Activated CD8-positive, alpha-beta T cell treated with anti-CD3 and anti-CD28 coated beads for 36 hours (primary cell): ENCODE measurements at places on chromosomes 7 and 10. TPM values are rescaled to one million over a fixed set of nuclear protein-coding genes. Genes with fewer than 3 reads are reported as not detected.

DNAH11 gene
- total RNA-seq = 2.7 TPM

DDIT4 gene
- 1,071 TPM for total RNA-seq

- peaks cover 57% of the 10 kb centered on the region for H3K4me1 ChIP-seq
- no peaks in the 10 kb centered on the region for H3K36me3 ChIP-seq
- H3K4me3 ChIP-seq = no peak overlapping the region
- no peaks in the 10 kb centered on the region for H3K27me3 ChIP-seq
- peak; percentile 30 for DNase-seq
- H3K27ac ChIP-seq = no peak overlapping the region
Observed at GRCh38 chr7:26099236-26099635, 52.8 kb upstream of the NFE2L3 start.

- H3K36me3 ChIP-seq = no peaks in the 10 kb centered on the region
- H3K27me3 ChIP-seq = peaks cover 7% of the 10 kb centered on the region
- H3K27ac ChIP-seq = no peak overlapping the region
- no peak overlapping the region for H3K4me3 ChIP-seq
- H3K4me1 ChIP-seq = no peaks in the 10 kb centered on the region
Observed at GRCh38 chr10:117716889-117717288, 174.3 kb downstream of the EMX2 start.

DNA sequence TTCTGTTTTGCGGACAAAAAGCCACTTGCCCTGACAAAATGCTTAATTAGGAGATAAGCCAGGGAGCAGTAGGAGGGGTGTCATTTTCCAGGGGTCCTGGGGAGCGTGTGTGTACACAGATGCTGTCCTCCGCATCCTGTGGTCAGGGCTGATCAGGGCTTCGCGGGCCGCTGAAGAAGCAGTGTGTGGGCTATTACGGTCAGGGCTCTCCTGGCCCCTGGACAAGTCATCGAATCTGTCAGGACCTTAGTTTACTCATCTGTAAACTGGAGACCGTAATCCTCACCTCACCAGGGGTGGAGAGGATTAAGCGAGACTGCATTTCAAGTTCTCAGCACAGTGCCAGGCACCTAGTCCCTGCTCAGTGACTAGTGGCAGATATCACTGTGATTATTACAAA is 26.0 kb upstream of the MXI1 start:
- H3K27me3 ChIP-seq = peaks cover 21% of the 10 kb centered on the region
- no peak overlapping the region for H3K27ac ChIP-seq
- no peak overlapping the region for H3K4me3 ChIP-seq
- no peaks in the 10 kb centered on the region for H3K4me1 ChIP-seq
- no peaks in the 10 kb centered on the region for H3K36me3 ChIP-seq
- no peak for DNase-seq

ZCWPW1 gene
- total RNA-seq = 3.6 TPM
